ENCODE measurements at places on chromosomes 1 and 21.

DNA sequence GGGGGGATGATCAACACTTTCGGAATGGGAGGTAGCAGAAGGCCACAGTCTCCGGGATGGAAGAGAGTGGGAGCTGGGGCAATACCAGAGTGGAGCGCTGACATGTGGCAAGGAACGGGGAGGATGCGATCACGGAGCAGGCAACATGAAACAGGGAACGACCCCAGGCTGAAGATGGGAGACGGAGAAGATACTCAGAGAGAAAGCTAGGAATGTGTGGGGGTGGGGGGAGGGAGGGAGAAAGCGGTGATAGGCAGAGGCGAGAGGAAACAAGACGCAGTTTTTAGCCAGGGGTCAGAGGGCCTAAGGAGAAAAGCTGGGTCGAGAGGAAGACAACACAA, 577 bp downstream of the RAB3GAP2 start:
- no peak for DNase-seq

GRCh38 chr1:96845464-96845863, 123.9 kb downstream of the PTBP2 start:
- no peak for DNase-seq

GRCh38 chr1:245822996-245823395, 668.2 kb downstream of the KIF26B start:
- no peak for DNase-seq

DNA sequence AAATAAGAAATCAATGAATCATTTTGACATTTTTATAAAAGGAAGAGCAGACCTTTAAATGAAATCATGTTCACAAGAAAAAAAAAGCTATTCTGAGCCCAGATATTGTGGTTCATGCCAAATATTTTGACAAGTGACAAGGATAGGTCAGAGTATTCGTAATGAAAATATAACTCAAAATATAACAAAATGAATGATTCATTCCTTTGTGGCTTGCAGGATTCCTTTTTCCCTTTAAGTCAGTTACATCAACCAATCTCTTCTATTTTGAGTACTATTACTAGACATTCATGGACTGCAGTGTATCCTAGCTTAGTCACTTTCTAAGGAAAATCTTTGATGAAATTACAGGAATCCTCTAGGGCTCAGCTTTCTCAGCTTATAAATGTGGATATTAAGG, 188.7 kb downstream of the COL11A1 start:
- DNase-seq: no peak

DNA sequence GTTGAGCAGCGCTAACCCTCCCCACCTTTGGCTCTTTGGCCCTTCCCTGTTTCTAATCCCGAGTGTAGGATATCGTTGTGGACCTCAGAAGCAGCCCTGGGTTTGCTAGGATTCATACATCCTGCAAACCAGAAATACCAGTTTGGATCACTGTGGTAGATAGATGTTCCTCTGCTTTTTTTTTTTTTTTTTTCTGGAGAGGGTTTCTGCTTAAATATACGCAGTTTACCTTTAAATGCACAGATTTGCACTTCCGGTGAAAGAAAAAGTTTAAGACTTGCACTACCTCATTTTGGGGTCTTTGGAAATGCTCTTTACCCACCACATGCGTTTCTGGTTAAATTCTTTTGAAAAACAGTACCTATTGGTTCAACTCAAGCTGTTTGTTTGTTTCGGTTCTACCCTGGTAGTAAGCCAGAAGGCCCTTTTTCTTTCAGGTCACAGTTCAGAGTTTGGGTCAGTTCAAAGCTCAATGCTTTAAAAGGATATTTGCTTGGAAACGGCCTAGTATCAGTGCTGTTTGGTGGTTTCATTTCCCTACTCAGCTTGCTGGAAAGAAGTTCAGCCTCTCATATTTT, 908 bp downstream of the DDI2 start:
- DNase-seq: peak; percentile 29

DNA sequence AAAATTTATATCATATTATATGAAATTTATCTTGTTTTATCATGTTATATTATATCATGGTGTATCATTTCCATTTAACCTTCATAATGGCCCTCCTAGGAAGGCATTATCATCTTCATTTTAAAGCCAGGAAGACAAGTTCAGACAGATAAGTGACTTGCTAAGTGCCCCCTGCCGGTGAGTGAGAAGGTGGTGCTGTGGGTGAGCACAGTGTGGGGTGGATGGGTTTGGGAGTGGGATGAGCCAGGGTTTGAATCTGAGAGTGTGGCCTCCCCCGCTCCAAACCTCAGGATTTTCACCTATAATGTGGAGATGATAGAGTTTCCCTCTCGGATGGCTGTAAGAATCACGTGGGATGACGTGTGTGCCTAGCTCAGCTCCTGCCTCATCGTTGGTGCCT, 108.7 kb upstream of the IGSF21 start:
- DNase-seq: no peak

DNA sequence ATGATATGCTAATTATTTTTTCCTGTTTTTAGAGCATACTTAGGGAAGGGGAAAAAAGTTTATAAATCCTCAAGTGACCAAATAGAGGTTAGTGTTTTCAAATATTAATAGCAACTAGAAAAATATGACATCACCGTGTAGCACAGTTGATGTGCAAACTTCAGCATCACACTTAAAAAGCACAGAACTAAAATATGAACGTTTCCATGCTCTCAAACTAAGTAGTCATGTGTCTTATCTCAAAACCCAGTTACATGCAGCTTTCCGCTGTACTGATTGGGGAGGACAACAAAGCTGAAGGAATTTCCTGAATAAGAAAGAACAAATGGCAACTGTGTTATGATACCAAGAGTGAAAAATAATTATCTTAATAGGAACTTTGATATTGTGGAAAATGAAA, 903.7 kb downstream of the ADGRL2 start:
- no peak for DNase-seq

DNA sequence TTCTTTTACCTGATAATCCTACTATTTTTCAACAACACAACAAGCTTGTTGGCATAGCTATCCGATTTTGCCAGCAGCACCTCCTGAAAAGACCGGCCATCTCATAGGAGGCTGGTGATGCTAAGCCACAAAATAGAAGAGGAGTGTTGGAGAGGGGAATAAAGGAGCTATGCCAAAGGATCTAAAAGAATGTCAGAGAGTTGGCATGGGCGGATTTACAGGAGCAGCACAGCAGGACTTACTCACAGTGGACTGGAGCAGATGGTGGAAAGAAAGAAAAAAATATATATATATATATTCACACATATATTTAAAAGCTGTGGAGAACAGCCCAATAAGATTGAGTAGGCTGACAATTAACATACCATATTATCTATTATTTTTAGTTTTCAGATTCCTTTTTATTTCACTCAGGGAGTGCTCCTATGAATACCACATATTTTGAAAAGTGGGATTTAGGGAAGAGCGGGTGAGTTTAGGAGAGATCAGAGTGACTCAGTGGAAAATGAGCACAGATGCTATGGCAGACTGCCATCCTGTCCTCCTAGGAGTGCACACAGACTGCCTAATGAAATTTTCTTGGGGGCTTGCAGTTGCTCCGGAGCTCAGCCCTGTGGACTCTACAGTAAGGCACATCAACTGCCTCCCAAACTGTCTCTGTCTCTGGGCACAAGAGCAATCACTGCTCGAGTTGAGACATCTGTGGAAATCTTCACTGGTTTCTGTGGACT, 394.4 kb upstream of the CHRM3 start:
- DNase-seq: no peak

- no peak for DNase-seq
Observed at GRCh38 chr21:33834801-33835500, 80.7 kb downstream of the ATP5PO start.

DNA sequence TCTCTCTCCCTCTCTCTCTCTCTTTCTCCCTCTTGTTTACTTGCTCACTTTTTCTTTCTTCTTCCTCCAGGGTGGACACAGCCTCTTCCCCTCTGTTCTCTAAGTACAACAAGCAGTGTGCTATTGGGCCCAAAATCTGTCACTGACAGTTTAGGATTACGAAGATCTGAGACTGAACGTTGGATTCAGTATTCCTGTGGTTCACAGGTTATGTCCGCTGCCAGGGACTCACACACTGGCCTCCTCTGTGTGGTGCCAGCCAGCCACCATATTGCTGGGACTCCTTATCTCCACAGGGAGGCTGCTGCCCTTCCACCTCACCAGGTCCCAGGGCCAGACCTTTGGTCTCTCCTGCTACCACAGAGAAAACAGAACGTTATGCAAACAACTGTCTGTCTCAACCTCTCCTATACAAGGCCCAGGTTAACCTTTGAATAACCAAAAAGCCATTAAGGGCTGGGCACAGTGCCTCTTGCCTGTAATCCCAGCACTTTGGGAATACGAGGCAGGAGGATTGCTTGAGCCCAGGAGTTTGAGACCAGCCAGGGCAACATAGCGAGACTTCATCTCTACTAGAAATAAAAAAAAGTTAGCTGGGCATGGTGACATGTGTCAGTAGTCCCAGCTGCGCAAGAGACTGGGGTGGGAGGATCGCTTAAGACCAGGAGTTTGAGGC, 171.9 kb upstream of the RAB4A start:
- no peak for DNase-seq

GRCh38 chr1:55916481-55916880, 662.9 kb downstream of the PLPP3 start:
- no peak for DNase-seq

- no peak for DNase-seq
Observed at GRCh38 chr1:225849925-225850324, 32.3 kb downstream of the TMEM63A start.

DNA sequence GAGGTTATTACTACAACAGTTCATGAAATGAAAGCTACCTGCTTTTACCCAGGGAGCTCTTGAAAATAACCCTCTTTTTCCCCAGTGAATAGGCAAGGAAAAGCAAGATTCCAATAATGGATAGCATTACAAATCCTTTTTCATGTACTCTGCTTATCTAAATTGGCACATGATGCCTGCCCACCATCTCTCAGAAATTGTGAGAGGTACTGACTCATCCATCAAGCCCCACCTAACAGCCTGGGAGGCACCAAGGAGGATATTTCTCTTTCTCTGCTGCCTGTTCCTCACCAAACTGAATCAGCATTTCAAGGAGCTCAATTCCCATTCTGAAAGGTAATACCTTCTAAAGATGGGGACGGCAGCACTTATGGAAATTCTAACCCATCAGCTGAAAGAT, 34.4 kb downstream of the PALMD start:
- no peak for DNase-seq

- no peak for DNase-seq
Observed at GRCh38 chr1:56991576-56991975, 25.8 kb upstream of the C8B start.

DNA sequence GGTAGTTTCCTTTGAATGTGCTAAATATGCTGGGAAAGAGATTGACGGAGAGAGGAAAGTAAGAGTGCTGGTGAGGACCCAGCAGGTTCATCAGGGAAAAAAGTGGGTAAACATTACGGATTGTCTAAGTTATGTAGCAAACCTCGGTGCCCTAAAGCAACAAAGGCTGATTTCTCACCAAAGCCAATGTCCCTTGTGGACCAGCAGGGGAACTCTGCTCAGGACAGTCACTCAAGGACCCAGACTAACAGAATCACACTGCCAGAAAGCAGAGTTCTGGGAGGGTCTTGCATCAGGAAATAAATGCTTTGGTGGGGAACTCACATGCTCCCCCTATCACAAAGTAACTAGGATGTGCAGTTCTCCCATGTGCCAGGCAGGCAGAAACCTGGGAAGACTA, 1.7 kb upstream of the IKBKE start:
- no peak for DNase-seq

DNA sequence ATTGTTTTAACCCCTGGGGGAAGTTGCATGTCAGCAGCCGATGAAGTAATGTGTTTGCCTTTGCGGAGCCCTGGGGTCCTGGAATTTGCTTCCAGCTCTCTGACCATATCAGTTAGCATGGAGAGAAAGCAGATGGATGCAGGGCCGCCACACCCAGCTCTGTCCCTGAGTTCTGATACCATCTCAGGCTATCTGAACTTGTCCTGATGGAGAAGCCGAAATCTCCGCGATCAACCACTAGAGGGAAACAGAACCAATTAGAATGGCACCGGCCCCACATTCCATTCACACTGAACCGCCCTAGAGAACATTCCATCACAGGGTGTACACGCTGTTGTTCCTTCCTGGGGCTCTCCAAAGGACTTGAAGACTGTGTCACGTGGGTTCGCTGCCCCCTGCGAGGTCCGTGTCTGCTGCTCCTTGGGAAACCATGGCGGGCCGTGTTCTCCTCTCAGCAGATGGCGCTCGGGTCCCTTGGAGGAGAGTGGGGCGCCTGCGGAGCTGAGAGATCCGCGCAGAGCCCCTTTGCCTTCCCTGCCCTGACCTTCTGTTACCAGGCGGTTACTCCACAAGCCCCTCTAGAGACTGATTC, 75.4 kb downstream of the ABCA4 start:
- DNase-seq: no peak

DNA sequence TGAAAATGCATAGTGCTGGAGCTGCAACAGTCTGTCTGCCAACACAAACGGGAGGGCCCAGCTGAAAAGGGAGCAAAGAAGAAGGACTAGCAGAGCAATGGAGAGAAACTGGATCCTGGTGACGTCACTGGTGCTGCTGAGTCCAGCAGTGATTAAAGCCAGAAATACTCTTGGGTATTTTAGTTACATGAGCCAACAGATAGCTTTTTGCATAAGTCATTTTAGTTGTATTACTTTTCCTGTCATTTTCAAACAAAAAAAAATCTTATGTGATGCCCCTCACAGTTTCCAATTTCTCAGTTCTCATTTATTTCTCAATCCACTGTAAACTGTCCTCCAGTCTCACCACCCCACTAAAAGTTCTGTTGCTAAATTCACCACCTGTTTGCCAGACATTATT, 38.7 kb upstream of the NEK7 start:
- DNase-seq: no peak

DNA sequence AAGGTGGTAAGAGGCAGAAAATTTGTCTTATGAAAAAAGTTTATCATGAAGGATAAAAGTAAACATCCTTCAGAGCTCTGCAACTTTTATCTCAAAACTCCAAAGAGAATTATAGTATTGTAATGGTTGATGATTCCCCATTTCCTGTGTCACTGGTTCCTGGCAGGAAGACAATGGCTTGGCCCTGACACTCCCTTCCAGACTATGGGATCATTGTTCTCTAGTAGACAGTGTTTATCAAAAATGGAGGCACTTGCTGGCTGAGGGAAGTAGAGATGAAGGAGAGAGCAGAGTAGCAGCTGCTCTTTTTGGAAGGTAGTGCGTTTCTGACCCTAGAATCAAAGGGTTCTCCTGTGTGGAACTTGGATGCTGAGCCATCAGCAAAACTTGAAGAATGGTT, 145.9 kb upstream of the ATP1B1 start:
- DNase-seq: no peak

DNA sequence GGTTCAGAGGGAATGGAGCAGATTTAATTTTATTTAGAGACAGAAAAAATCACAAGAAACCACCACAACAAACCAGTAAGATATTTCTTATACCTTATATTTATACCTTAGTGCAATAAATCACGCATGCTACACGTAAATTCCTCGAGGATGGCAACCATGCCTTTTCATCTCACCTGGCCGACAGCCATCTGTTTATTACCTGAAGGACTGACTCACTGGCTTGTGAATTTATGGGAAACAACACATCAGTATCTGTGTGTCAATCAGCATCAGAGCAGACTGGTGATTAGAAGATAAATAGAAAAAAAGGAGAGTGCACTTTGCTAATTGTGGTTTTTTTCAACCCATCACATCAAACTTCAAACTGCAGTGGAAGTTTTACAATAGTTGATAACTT, 58.4 kb downstream of the S1PR1 start:
- no peak for DNase-seq

GRCh38 chr1:207805841-207806421, 54.1 kb downstream of the CD46 start:
- no peak for DNase-seq

Data from GM18507 (cell line).